Neural progenitor cell (in vitro differentiated cells): ENCODE measurements at places on chromosomes 12 and 14. TPM values are rescaled to one million over a fixed set of nuclear protein-coding genes. Genes with fewer than 3 reads are reported as not detected.

Gene MRPS35
- 32.1 and 39.2 TPM in 2 replicates for total RNA-seq

Gene MUCL1
- total RNA-seq, result not detected in 2 replicates

Gene CLEC2A
- total RNA-seq, result not detected in 2 replicates

Gene RASSF9
- 0.06 TPM in 1 of 2 replicates, not detected in the other for total RNA-seq

Gene ADAMTS20
- 8.6 and 10.9 TPM in 2 replicates for total RNA-seq

Gene RHOJ
- total RNA-seq, result not detected in 2 replicates

Gene TGFB3
- 0.12 TPM in 1 of 2 replicates, not detected in the other for total RNA-seq

Gene NTS
- total RNA-seq, result 0.40 TPM in 1 of 2 replicates, not detected in the other

Gene GLIPR1
- 0.03 and 0.04 TPM in 2 replicates for total RNA-seq

Gene SDR9C7
- total RNA-seq, result 0.28 and 0.32 TPM in 2 replicates

Gene ZNF140
- 24.4 and 35.3 TPM in 2 replicates for total RNA-seq

Gene CCDC197
- not detected in 2 replicates for total RNA-seq

Gene MAP1LC3B2
- 0.39 and 1.5 TPM in 2 replicates for total RNA-seq

Gene ADCY6
- total RNA-seq, result 22.4 and 42.4 TPM in 2 replicates

Gene HAL
- total RNA-seq, result 0.06 and 0.12 TPM in 2 replicates

Gene ESRRB
- total RNA-seq, result 1.2 and 1.3 TPM in 2 replicates

Gene SP7
- total RNA-seq, result 0.74 and 0.90 TPM in 2 replicates

Gene BMP4
- total RNA-seq, result 11.0 and 18.4 TPM in 2 replicates
